ENCODE measurements at places on chromosomes 13 and 19. TPM values are rescaled to one million over a fixed set of nuclear protein-coding genes. Genes with fewer than 3 reads are reported as not detected.

The KCNC3 gene
- 0.79 TPM for total RNA-seq

The C19orf73 gene
- total RNA-seq, result not detected

The ATP1A3 gene
- 0.37 TPM for total RNA-seq

The PPP5C gene
- 30.7 TPM for total RNA-seq

The ATP8B3 gene
- total RNA-seq, result 1.4 TPM

GRCh38 chr19:4660993-4661392, 9.1 kb downstream of the MYDGF start:
- DNase-seq, result no peak

The CYP4F2 gene
- not detected for total RNA-seq

GRCh38 chr19:1017115-1017905, 3.6 kb downstream of the TMEM259 start:
- DNase-seq, result no peak

Measured in urinary bladder (tissue), 4 donors.